ENCODE measurements at places on chromosomes 2 and 18.

- DNase-seq: no peak
These were observed 201.1 kb downstream of the THSD7B start for GRCh38 chr2:136966485-136966884.

GRCh38 chr2:28576714-28577113, 80.9 kb downstream of the PLB1 start:
- DNase-seq: no peak

- no peak for DNase-seq
These were observed 638 bp downstream of the ST3GAL5 start for GRCh38 chr2:85888020-85888683.

GRCh38 chr18:63261029-63261428, 58.5 kb downstream of the BCL2 start:
- no peak for DNase-seq

- DNase-seq: no peak
These were observed 853 bp downstream of the GNAL start for GRCh38 chr18:11689669-11690565.

DNA sequence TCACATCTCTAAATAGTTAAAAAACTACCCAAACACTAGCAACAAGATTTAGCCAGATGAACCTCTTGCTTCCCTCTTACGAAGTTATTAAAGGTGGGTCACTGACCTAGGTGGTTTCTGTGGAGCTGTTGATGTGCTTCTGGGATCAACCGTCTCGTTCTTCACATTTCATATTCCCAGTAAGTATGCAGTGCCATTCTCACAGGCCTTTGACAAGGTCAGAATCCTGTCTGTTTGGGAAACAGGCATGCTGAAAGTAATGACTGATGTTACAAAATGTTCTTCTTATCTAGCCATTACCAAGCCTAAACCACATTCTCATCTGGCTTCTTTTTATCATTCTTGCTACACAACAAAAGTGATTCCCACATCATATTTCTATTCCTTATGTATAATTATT, 70.3 kb downstream of the WDR7 start:
- no peak for DNase-seq

DNA sequence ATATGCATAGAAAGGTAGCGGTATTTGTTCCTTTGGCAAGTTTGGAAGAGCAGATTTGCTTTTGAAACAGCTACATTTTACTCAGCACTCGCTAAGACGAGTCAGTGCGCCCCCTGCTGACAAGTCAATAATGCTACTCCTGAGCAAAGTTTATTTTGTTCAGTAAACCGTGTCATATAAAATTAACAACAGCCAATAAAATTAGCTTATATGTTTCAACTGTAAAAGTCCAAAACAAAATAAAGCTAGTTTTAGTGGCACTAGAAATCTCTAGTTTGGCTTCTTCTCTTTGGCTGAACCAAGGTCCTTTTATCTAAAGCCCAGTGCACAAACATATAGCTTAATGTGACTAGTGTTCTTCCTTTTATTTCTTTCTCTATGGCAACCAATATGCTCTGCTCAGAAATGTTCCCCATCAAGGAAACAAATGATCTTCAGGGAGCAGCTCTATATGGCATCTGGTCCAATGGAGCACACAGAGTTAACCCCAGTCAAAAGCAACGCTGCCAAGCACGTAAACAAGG, 4.2 kb upstream of the POU3F3 start:
- peak; percentile 8 for DNase-seq

- no peak for DNase-seq
These were observed 892.2 kb upstream of the ZEB2 start for GRCh38 chr2:145412155-145412554.

DNA sequence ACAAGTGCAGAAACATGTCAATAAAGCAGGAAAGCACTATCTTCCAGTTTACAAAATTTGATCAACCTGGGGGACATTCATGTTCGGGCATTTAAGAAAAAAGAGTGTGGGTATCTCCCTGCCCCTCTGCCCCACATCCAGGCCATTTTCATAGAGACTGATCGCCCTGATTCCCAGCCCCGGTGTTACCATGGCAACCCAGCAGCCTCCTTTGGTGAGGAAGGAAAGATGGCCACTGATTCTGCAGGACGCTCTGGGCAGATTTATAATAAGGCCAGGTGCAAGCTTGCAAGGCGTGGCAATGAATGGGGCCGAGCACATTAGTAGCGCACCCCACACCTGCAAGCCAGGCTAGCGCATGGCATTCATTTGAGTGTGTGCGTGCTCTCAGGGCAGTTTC, 36.7 kb upstream of the ARL4C start:
- no peak for DNase-seq

DNA sequence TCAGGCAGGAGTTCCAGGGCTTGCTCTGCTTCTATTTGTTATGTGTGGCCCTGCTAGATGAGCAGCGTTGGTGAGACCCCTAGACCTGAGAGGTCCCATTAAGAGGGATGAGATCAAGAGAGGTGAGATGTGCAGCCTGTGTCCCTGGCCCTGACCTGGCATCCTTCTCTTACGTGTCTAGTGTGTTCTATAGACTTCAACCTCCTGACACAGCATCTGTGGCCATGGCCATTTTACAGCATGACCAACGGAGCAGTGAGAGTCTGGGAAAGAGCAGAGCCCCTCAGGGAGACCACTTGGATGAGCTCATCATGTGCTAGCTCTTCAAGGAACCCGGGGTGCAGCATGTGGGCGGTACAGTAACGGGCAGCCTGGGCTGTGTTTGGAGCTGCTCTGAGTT, 32.7 kb upstream of the ASPRV1 start:
- DNase-seq: no peak

DNA sequence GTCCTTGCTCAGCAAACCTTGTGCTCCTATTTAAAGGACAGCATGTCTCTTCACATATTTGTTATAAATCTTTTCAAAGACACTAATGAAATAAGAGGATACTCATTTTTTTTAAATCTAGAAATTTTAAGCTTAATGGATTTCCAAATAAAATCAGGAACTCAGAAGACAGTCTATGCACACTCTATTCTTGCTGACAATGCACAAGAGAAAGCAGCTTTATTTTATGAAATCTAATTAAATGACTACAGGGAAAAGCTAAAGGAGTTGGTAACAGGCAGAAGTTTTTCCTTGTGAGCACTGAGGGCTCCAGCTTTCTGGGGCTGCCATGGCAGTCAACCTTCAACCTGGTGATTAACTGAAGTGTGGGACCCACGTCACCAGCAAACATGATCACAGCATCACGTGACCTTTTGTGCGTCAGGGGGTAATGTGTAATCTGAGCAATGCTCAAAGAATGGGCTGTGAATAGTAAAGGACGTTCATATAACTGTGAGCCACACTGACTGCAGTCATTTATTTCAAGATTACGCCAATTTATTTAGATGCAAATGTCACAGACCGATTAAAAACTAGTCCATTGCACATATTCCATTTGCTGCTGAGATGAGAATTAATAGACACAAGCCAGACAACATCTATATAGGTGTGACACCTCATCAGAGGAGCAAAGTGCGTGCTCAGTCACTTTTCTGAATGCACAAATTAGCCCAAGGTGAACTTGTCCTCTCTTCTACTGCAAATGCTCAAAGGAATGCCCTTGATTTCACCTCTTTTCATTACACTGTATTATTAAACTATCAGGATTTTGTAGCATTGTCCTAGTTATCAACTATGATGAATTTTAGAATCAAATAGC, 11.6 kb upstream of the DNER start:
- DNase-seq: peak; percentile 76

GRCh38 chr18:78822171-78822948, 157.3 kb upstream of the SALL3 start:
- DNase-seq: no peak

Data from AG04450 (cell line).